ENCODE measurements at places on chromosomes 3 and 15. TPM values are rescaled to one million over a fixed set of nuclear protein-coding genes. Genes with fewer than 3 reads are reported as not detected.

DNA sequence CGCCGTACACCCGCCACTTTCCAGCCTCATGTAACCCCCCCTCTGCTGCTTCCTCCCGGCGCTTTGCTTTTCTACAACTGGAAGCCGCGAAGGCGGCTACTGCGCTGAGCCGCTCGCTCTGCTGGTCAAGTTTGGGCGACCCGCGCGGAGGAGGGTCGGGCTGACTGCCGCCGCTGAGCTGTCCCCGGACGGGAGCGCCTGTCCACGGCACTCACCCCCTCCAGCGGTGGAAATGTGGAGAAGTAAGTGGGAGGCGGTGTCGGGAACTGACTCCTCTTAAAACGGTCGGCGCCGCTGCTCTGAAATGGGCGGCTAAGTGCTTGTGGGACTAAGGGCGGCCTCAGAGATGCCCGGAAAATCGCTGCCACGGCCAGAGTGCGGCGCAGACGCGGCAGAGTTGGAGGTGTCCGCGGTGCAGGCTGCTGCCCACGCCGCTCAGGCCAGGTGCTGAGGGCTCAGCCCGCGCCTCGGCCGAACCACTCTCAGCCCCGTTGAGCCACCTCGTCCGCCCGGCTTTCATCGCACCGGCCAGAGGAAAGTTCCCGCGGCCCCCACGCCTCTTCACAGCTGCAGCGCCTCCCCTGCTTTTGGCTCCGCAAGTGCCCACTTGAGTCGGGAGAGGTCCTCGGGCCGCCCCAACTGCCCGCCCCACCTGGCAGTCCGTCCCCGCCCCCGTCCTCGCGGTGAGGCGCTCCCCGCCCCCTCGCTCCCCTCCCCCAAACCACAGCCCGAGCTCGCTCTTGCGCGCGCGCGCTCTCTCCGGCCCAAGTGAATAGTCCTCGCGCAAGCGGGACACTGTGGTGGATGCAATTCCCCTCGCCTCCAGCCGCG lies at the start of gene EPHA6:
Gene EPHA6, plus strand, starts transcription at position 775 of the 831 bp plus-strand sequence.
- peak; percentile 39 for DNase-seq

DNA sequence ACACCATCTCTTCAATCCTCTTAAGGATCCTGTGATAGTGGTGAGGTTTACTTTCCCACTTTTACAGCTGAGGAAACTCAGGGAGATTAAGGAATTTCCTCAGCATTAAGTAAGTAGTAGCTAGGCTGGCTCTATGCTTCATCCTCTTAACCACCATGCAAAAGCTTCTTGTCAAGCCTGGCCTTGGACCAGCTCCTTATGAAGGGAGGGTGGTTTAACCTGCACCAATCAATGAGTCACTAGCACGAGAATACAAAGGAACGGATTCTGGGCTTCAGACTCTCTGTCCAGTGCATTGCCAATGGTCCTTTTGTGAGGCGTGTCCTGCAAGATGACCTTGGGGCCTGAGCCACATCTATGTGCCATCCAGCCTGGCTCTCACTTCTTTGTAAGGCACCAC lies 202.0 kb upstream of the CFAP20DC start:
- no peak for DNase-seq

GRCh38 chr3:171218069-171218468 lies 191.5 kb upstream of the SLC2A2 start:
- DNase-seq = no peak

DNA sequence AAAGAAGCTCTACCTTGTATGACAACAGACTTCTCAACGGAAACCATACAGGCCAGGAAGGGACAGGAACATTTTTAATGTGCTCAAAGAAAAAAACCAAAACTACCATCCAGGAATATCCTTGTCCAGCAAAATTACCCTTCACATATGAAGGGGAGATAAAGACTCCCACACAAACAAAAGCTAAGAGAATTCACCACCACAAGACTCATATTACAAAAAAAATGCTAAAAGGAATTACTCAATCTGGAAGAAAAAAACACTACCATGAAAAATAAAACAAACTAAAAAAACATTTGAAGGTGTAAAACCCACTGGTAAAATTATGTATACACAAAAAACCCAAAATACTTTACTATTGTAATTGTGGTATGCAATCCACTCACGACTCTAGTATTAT lies 57.2 kb downstream of the DLG1 start:
- DNase-seq = no peak

CLEC3B gene
- polyA plus RNA-seq = 194 TPM

FOXB1 gene
- polyA plus RNA-seq = not detected

Data from right lung (tissue), 10 donors.